Activated T-cell treated with anti-CD3 and anti-CD28 coated beads, Interleukin-2, amount 50 U/mL, for 72 hours (primary cell): ENCODE measurements at places on chromosomes 1 and 21. TPM values are rescaled to one million over a fixed set of nuclear protein-coding genes. Genes with fewer than 3 reads are reported as not detected.
A peak's percentile ranks its signal among the peaks of the same experiment; 100 is the strongest.

CDKN2C gene
- 13.7 TPM for total RNA-seq

- no peak for DNase-seq
Measured at GRCh38 chr1:202018468-202019234, 8.3 kb downstream of the ELF3 start.

GRCh38 chr1:167457936-167458584 lies 60.3 kb downstream of the CD247 start:
- no peak for DNase-seq

GRCh38 chr1:111848852-111849545 lies 93.3 kb downstream of the DDX20 start:
- no peak for DNase-seq

DNA sequence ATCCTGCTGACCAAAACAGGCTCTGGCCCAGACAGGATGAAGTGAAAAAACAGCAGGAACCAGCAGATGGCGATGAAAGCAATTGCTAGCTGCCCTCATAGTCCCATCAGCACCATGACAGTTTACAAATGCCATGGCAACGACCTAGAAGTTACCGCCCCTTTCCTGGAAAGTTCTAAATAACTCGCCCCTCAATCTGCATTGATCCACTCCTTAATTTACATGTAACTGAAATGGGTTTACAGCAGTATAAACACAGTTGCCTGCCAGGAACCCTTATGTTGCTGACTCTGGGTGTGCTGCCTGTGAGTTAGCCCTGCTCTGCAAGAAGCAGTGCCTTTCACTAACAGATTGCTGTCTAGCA lies 65.5 kb upstream of the CR1L start:
- DNase-seq = peak; percentile 41

- no peak for DNase-seq
Measured at GRCh38 chr1:78493451-78493850, 2.7 kb downstream of the PTGFR start.

DNA sequence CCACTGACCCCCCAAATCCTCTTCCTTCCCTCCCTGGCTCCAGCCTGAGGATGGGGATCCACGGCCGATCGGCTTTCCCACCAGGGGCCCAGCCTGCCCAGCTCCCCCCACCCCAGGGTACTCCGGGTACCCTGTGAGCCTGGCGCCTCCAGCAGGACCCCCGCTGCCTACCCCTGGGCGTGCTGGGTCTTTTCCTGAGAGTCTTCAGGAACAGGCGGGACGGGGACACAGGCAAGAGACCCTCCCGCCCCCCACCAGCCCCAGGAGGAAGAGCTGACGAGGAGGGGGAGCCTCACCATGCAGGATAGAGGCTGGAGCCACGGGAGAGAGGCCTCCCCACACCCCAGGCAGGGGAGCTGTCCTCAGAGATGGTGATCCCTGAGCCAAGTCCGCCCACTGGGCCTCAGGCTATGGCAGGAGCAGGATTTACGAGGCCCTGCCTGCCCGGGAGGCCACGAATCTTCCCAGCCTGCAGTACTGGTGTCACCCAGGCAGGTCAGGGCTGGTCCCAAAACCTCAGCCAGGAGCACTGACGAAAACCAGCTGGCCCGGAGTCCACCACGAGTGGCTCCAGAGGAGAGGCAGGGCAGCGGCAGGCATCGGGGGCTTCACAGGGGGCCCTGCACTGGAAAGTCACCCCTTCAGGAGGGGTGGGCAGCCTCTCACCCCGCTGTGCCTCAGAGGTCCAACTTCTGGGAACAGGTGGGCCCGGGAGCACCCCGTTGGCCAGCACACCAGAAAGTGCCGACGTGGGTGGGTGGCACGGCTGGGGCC lies 58.0 kb downstream of the MEGF6 start:
- no peak for DNase-seq

GRCh38 chr1:212481438-212481767 lies 48.7 kb downstream of the NENF start:
- no peak for DNase-seq

DNA sequence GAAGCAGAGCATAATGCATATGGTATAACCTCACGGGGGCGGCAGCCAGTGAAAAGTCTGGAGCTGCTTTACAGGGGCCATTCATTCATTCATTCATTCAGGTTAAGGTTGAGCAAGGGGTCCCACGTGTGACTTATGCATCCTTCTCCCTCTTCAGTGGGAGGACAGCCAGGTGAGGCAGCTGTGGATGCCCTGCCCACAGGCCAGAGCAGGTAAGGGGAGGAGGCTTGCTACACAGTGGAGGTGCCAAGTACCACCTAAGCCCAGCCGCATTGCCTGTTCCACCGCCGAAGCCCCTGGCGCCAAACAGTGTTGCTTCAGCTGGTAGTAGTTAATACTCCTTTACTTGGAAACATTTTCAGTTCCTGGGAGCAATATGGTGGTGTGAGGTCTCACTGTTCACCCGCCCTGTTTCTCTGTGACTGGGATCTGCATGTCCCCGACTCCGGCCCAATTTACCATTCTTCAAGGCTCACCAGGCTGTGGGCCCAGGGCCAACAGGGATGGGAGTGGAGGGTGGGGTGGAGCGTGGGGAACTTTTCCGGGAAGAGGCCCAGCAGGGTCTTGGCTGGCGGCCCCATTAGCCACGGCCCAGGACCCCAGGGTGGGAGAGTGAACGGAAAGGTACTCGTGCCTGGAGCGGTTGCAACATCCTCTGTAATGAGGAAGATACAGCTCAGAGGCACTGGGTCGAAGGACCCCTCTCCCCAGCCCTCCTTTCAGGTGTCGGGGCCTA lies 722 bp upstream of the PODN start:
- no peak for DNase-seq

- DNase-seq = no peak
Measured at GRCh38 chr1:22955146-22955545, 17.5 kb downstream of the LACTBL1 start.

DNA sequence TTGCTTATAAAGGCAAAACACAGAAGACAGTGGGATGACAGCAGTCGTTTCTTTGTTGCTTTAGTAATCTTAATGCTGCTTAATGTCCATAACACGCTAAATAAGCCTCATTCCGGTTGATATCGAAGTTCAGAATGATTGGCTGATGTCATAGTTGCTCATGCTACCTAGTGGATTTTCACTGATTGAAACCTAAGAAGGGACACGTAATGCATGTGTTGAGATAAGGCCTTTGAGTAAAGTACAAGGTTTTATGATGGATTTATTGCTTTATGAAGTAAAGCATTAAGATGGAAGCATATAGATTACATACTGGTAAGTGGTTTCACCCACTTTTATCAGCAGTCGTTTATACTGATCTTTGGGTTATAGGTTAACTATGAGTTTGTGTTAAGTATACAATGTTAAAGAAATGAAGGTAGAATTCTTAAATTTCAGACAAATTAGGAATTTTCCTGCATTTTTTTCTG lies 25.1 kb downstream of the IARS2 start:
- DNase-seq = no peak
